ENCODE measurements at places on chromosomes 16 and 17.

DNA sequence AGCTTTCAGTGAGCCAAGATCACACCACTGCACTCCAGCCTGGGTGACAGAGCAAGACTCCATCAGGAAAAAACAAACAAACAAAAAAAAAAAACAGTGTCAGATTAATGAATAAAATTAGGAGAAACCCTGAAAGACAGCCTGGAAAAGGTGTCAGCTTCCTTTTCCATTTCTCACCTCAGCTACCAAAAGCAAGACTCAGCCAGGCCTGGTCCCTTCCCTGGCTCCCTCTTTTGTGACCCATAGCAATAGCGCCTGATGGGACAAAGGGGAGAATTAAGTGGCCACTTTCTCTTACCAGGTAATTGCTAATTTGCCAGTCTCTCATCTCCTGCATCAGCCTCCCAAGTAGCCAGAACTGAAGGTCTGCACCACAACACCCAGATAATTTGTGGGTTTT lies 3.9 kb upstream of the THRA start:
- no peak for DNase-seq

- DNase-seq: no peak
These were observed 15.6 kb downstream of the NACA2 start for GRCh38 chr17:61575352-61575975.

DNA sequence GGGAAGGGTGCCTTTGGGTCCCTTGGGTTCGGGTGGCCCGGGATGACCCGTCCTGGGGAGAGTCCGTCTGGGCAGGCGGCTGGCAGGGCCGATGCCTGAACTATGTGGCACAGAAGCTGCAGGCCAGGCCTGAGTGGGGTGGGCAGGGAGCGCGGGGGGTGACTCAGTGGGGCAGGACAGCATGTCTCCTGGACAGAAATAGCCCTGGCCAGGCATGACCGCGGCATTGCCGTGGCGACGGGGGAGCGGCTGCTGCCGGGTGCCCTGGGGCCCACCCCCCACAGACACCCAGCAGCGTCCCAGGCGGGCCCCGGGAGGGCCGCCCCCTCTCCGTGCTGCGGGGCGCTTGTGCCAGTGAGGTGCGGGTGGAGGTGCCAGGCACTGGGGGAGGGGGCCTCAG lies 1.8 kb upstream of the C1QTNF8 start:
- no peak for DNase-seq

GRCh38 chr17:37841232-37841631 lies 83.0 kb upstream of the TBC1D3K start:
- no peak for DNase-seq

- no peak for DNase-seq
These were observed 484.9 kb upstream of the WSB1 start for GRCh38 chr17:26809033-26809432.

- peak; percentile 20 for DNase-seq
These were observed 489 bp downstream of the ZC3H18 start for GRCh38 chr16:88570691-88571092.

GRCh38 chr17:81334391-81334901 lies 39.3 kb upstream of the SLC38A10 start:
- no peak for DNase-seq

GRCh38 chr17:35022536-35023063 lies 40.9 kb downstream of the RFFL start:
- DNase-seq: peak; percentile 73
